ENCODE measurements at places on chromosomes 4 and X. TPM values are rescaled to one million over a fixed set of nuclear protein-coding genes. Genes with fewer than 3 reads are reported as not detected.
A peak's percentile ranks its signal among the peaks of the same experiment; 100 is the strongest.

- no peaks in the 10 kb centered on the region for H3K36me3 ChIP-seq
- no peaks in the 10 kb centered on the region for H3K27me3 ChIP-seq
- H3K4me3 ChIP-seq, result no peak overlapping the region
- H3K4me1 ChIP-seq, result no peaks in the 10 kb centered on the region
- no peak overlapping the region for H3K27ac ChIP-seq
Observed at GRCh38 chr4:124478470-124478869, 234.1 kb downstream of the ANKRD50 start.

- H3K36me3 ChIP-seq, result no peaks in the 10 kb centered on the region
- H3K27me3 ChIP-seq, result no peaks in the 10 kb centered on the region
- H3K27ac ChIP-seq, result no peak overlapping the region
- no peak for DNase-seq
- no peak overlapping the region for H3K4me3 ChIP-seq
- H3K4me1 ChIP-seq, result no peaks in the 10 kb centered on the region
Observed at GRCh38 chrX:107936434-107936730, 45.8 kb downstream of the TEX13B start.

CFP gene
- total RNA-seq, result 24.8 TPM

DNA sequence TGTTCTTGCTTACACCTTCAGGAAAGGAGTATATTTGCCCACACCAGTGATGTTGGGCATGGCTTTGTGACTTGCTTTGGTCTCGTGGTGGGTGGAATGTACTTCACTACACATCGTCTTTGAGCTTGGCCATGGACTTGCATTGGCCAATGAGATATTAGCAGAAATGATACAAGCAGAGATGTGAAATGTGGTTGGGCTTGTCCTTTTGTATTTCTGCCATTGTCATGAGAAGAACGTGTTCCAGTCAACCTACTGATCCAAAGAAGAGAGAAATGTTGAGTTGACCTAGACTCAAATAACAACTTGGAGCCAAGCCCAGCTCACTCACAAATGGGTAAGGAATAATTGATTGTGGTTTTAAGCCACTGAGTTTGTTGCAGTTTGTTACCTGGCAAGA is 138.4 kb upstream of the ARX start:
- DNase-seq, result no peak
- no peak overlapping the region for H3K4me3 ChIP-seq
- H3K36me3 ChIP-seq, result no peaks in the 10 kb centered on the region
- no peaks in the 10 kb centered on the region for H3K4me1 ChIP-seq

DNA sequence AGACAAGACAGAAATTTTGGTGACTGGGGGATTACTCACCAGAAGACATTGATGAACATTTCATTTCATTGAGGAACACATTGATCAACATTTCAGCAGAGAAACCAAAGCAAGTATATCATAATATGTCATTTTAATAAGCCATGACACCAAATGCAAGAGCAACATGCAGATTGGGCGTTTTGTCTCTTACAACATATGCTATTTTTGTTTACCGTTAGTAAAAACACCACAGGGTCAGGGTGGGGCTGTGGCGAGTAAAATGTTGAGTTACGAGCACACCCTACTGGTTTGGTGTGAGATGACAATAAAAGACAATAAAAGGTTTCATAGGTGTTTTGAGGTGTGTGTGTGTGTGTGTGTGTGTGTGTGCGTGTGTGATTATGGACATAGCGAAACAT is 294.5 kb downstream of the PDGFC start:
- H3K27ac ChIP-seq, result no peak overlapping the region
- no peaks in the 10 kb centered on the region for H3K27me3 ChIP-seq
- no peak overlapping the region for H3K4me3 ChIP-seq
- no peak for DNase-seq
- H3K4me1 ChIP-seq, result no peaks in the 10 kb centered on the region

GRCh38 chr4:99670409-99671073 is 12.9 kb upstream of the C4orf54 start:
- H3K4me3 ChIP-seq, result no peak overlapping the region
- H3K27ac ChIP-seq, result no peak overlapping the region
- no peak for DNase-seq
- H3K27me3 ChIP-seq, result no peaks in the 10 kb centered on the region

- no peaks in the 10 kb centered on the region for H3K36me3 ChIP-seq
- no peak overlapping the region for H3K4me3 ChIP-seq
- H3K4me1 ChIP-seq, result peaks cover 7% of the 10 kb centered on the region
- no peaks in the 10 kb centered on the region for H3K27me3 ChIP-seq
Observed at GRCh38 chr4:108361886-108362285, 193.2 kb upstream of the LEF1 start.

STBD1 gene
- total RNA-seq, result 5.5 TPM

- H3K36me3 ChIP-seq, result no peaks in the 10 kb centered on the region
- H3K27me3 ChIP-seq, result no peaks in the 10 kb centered on the region
- no peak overlapping the region for H3K4me3 ChIP-seq
- DNase-seq, result no peak
- H3K4me1 ChIP-seq, result no peaks in the 10 kb centered on the region
Observed at GRCh38 chrX:6738518-6739470, 203.9 kb upstream of the VCX3A start.

RBM47 gene
- 108 TPM for total RNA-seq

- H3K36me3 ChIP-seq, result peaks cover 57% of the 10 kb centered on the region
- H3K27ac ChIP-seq, result no peak overlapping the region
- no peaks in the 10 kb centered on the region for H3K4me1 ChIP-seq
- H3K4me3 ChIP-seq, result no peak overlapping the region
Observed at GRCh38 chrX:154775419-154776349, 13.0 kb downstream of the DKC1 start.

DNA sequence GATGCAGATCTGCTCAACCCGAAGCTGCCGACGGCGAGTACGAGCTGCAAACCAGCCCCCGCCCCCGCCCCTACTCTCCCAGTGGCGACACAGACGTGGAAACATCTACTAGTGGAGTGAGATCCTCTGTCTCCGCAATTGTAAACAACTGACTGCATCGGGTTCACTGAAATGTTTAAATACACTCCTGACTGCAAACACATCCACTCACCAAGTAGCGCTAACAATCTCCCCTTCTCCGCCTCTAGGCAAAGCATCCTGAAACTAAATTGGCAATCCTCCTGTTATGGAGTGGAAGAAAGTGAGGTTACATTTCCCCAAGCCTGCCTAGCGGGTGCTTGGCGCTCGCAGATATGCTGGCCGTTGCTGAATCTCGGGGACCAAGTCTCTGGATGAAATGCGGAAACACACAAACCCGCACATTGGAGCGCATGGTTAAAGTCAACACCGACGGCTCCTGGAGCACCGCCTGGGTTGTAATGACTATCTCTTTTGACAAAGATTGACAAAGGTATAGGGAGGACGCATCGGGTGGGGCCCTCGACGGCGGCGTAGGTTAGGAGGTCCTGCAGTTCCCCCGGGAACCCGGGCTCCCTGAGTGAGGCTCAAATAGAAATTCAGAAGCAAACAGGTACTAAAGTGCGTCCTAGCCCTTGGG is 117.0 kb upstream of the TEX13C start:
- no peaks in the 10 kb centered on the region for H3K4me1 ChIP-seq
- no peak overlapping the region for H3K27ac ChIP-seq
- no peak for DNase-seq
- peaks cover 13% of the 10 kb centered on the region for H3K27me3 ChIP-seq
- H3K4me3 ChIP-seq, result peak overlapping the region; percentile 42

RAI2 gene
- total RNA-seq, result 26.5 TPM

GRCh38 chr4:12041828-12042227 is 613.1 kb upstream of the HS3ST1 start:
- no peak overlapping the region for H3K27ac ChIP-seq
- no peaks in the 10 kb centered on the region for H3K27me3 ChIP-seq
- no peak overlapping the region for H3K4me3 ChIP-seq
- DNase-seq, result no peak
- H3K4me1 ChIP-seq, result no peaks in the 10 kb centered on the region

RTL3 gene
- not detected for total RNA-seq

NEIL3 gene
- 1.1 TPM for total RNA-seq

DNA sequence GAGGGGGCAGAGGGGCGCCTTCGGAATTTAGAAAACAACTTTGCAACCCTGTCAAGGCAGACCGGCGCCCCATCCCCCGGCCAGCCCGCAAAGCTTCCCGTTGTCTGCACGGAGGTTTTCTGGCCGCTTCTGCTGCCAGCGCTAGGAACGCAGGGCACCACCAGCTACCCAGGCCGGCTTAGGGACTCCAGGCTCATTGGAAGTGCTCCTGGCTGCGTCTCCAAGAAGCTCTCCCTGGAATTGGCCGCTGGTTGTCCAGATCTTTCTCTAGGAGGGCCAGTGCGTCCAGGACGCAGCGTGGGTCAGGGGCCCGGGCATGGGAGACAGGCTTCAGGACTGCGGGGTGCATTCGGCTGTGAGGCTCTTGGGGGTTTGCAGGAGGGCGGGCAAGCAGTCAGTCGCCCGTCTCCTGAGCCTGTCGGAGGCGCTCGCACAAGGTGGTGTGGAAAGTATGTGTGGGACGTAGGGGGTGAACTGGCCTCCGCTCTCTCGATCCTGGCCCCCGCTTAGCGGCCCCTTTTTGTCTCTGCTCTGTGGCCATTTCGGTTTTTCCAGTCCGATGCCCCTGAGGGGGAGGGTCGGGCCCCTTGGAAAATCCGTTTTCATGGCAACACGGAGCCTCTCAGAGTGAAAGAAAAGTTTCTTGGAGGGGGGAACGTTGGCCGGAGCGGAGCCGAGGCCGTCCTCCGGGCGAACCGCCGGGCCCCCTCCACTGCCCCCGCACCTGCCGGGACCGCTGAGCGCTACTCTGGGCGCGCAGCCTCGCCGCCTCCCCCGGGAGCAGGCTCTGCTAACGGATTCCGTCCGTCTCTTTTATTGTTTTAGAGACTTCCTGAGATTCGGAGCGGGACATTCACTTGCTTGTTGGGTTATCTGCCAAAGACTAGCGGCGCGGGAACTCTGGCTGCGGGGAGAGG is 810 bp upstream of the SOX3 start:
- DNase-seq, result no peak
- no peak overlapping the region for H3K27ac ChIP-seq
- H3K36me3 ChIP-seq, result no peaks in the 10 kb centered on the region
- no peak overlapping the region for H3K4me3 ChIP-seq

CT83 gene
- total RNA-seq, result not detected

GRCh38 chr4:138181287-138181686 is 60.9 kb downstream of the SLC7A11 start:
- no peaks in the 10 kb centered on the region for H3K27me3 ChIP-seq
- H3K36me3 ChIP-seq, result no peaks in the 10 kb centered on the region
- H3K4me3 ChIP-seq, result no peak overlapping the region
- DNase-seq, result no peak

SORCS2 gene
- total RNA-seq, result 5.8 TPM

DNA sequence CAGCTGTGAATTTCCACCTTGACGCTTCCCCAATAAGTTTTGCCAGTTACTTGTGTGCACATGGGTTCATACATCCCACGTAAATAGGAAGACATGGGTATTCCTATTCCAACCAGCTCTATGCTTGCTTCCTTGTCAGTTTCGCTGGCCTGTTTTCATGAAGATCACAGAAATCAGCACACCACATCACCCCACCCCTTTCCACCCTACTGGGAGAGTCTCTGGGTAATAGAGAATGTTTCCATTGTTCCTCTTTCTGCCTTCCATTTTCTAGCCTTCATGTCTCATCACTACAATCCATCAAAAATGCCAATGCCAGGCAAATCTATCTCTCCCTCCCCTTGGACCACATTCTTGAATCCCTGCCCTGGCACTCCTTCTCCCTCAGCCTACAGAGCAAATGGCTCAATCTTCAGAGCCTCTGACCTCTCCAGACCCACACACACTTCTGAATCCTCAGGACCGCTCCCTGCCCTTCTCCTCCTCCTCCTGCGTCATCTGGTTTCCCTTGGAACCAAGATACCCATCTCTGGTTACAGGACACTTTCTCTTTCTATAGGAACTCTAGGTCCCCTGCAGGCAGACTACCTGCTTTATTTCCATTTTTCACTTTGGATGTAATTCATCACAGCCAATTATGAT is 323.3 kb downstream of the DHX15 start:
- H3K27ac ChIP-seq, result no peak overlapping the region
- H3K4me1 ChIP-seq, result no peaks in the 10 kb centered on the region
- H3K27me3 ChIP-seq, result no peaks in the 10 kb centered on the region
- H3K4me3 ChIP-seq, result no peak overlapping the region
- no peaks in the 10 kb centered on the region for H3K36me3 ChIP-seq

DNA sequence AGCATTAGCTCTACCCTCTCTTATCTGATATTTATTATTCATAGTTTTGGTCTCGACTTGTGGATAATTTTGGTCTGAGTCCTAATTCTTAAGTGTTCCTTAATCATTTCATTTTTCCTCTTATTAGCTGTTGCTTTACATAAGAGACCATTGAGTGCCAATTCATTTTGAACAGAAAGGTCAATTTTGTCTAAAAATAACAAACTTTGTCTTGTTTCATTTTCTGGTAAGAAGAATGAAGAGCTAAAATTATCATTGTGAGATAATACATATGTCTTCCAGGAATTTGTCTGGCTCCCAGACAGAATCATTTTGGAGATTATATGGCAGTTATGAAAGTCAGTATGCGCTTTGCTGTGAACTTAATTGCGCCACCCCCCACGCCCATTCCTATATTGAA is 1471.8 kb downstream of the PCDH7 start:
- DNase-seq, result no peak
- H3K27ac ChIP-seq, result no peak overlapping the region
- H3K4me1 ChIP-seq, result no peaks in the 10 kb centered on the region
- no peak overlapping the region for H3K4me3 ChIP-seq
- no peaks in the 10 kb centered on the region for H3K36me3 ChIP-seq

MAGEA3 gene
- not detected for total RNA-seq

DNA sequence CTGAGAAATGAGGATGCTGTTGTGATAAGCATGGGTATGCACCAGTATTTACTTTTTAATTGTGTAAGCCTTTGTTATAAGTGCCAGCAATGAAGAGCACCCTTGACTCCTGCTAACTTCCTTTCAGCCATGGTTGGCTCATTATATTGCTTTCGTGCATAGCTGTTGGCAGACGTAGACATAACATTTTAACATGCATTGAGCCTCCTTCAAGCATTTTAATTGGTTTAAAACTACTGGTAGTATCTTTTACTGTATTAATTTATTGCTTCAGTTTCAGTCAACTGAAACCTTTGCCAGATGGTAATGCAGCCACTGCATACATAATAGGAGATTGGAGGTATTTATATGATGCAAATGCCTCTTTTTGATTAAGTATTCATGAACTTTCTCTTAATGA is 1285.4 kb downstream of the PCDH18 start:
- H3K4me1 ChIP-seq, result no peaks in the 10 kb centered on the region
- H3K27me3 ChIP-seq, result no peaks in the 10 kb centered on the region
- no peak overlapping the region for H3K4me3 ChIP-seq
- no peaks in the 10 kb centered on the region for H3K36me3 ChIP-seq
- no peak for DNase-seq
